ENCODE measurements at places on chromosomes 12 and 14.

DNA sequence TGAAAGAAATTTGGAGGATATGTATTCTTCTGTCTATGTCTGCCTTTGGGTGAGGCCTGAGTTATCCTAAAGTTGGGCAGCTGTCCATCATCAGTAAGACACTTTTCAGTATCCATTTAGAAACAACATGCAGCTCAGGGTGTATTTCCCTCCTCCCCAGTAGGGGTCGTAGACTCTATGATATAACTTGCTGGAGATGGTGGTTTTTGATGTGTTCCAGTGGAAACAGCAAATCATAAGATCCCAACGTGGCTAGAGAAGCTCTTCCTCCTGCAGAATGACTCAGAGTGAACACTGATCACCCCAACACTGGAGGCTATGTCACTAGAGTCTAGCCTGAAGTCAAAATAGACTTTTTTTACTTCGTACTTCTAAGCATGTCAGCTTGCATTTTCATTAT, 331.6 kb upstream of the STXBP6 start:
- DNase-seq: no peak

- DNase-seq: no peak
Measured at GRCh38 chr14:31559939-31560338, 1.3 kb upstream of the NUBPL start.

DNA sequence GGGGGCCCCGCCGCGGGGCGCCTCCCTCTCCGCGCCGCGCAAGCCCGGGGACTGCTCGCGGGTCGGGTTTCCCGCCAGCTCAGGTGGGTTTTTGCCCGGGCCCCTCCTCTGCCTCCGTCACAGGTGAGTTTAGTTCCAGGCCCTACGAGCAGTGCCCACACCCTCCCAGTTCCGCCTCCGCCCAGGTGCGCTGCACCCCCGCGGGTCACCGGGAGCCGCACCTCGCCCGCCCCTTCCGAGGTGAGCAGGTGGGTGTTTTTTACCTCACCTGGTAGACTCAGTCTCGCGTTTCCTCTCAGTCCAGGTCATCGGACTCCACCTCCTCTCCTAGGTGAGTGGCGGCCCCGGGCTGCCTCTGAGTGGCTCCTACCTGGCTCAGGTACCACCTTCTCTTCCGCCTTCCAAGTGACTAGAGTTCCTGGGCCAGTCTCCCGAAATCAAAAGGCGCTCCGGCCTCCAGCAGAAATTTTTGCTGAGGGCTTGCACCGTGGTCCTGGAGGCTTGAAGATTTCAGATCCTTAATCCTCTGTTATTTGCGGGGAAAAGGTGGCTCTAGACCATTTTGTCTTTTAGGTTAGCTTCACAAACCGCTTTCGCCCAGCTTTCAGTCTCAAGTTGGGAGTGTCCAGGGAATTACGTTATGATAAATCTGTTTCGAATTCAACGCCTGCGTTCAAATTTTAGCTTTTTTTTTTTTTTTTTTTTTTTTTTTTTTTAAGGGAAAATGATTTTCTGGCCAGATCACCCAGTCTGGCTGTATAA, at the start of gene TMEM30B:
TMEM30B (minus strand) TSS at position 153 of the 762 bp plus-strand sequence. CDS start 191 bp downstream, outside the sequence.
- DNase-seq: no peak

GRCh38 chr14:28773861-28774691, 7.5 kb downstream of the FOXG1 start:
- DNase-seq: no peak

Measured in HTR-8/SVneo (cell line).